ENCODE measurements at places on chromosomes 2 and 18.

- DNase-seq: peak; percentile 26
These were observed 182.3 kb downstream of the RDH14 start for GRCh38 chr2:18378020-18378653.

- no peak for DNase-seq
These were observed 7.0 kb upstream of the SP5 start for GRCh38 chr2:170707821-170708795.

DNA sequence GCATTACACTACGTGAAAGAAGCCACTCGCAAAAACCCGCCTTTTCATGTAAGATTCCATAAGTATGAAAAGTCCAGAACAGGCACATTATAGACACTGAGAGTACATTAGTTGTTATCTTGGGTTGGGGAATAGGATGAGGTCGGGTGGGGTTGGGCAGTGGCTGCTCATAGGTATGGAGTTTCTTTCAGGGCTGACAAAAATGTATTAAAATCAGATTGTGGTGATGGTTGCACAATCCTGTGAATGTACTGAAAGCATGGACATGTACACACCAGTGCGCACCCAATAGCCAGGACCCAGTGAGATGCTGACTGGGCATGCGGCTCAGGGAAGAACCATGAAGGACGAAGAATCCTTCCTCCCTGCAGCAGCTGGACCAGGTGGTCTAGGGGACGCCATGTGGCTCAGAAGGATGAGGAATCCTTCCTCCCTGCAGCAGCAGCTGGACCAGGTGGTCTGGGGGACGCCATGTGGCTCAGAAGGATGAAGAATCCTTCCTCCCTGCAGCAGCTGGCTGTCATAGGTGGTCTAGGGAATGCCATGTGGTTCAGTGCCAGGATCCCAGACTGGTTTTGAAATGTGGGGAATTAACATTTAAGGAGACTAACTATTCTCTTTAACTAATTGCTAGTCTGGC, 50.1 kb downstream of the MBP start:
- no peak for DNase-seq

- DNase-seq: no peak
These were observed 58.1 kb downstream of the IL1R2 start for GRCh38 chr2:102049756-102050443.

DNA sequence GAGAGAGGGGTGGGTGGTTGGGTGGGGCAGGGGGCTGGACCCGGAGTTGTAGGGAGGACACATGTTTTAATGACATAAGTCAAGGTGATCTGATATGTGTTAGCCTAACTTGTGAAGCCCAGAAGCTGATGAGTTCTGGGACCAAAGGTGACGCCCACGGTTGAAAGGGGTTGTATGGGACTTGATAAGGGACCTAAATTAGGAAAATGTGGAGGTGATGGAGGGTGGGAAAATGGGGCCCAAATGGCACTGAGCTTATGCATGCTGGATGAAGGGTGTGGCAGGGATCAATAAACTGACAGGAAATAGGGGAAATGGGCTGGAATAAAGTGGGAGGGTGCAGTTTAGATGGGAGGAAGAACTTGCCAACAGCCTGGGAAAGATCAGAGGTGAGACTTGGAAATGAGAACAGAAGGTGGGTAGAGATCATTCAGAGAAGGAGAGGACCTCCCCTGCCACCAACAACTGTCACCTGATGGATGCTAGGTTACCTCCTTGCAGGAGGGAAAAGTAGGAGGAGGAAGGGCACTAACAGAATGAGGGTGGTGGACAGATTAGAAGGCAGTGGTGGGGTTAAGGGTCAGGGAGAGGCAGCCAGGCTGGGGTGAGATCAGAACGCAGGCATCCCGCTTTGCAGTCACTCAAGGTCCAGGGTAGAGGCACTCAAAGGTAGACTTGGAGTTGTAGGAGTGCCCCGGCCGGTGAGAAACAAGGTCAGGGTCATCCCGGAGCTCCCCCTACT, 15.3 kb downstream of the WNT10A start:
- DNase-seq: no peak

- no peak for DNase-seq
These were observed 2.4 kb downstream of the C2orf42 start for GRCh38 chr2:70188460-70188859.

DNA sequence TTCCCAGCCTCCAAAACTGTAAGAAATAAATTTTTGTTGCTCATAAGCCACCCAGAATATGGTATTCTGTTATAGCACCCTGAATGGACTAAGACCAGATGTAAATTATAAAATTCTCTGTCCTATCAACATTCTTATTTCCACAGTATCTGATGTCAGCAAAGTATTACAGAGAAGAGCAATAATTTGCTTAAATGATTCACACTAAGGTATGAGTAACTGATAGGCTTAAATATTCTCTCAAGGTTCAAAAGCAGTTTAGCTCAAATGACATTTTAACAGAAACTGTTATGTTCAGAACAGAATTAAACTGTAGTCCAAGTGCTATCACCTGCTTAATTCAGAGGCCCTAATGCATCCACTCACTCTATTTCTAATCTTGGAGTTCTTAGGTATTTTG, 12.8 kb downstream of the SESTD1 start:
- no peak for DNase-seq

DNA sequence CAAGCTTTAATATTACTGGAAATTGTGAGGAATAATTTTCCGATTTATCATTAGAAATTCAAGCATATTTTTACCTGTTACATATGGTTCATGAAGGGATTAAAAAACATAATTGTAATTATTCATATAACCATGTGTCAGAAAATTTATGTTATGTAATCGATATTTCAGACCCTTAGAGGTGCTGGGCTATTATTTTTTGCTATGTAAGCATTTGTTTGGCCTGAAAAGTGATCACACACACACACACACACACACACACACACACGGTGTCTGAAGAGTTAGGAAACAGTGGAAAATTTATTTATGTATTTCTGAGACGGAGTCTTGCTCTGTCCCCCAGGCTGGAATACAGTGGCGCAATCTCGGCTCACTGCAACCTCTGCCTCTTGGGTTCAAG, 375.5 kb downstream of the PTH2R start:
- no peak for DNase-seq

- peak; percentile 65 for DNase-seq
These were observed 76.4 kb downstream of the AP1S3 start for GRCh38 chr2:223760838-223761502.

- DNase-seq: no peak
These were observed 12.8 kb upstream of the GALNT5 start for GRCh38 chr2:157244691-157245090.

- DNase-seq: no peak
These were observed 68.0 kb downstream of the ADAM23 start for GRCh38 chr2:206511283-206511682.

DNA sequence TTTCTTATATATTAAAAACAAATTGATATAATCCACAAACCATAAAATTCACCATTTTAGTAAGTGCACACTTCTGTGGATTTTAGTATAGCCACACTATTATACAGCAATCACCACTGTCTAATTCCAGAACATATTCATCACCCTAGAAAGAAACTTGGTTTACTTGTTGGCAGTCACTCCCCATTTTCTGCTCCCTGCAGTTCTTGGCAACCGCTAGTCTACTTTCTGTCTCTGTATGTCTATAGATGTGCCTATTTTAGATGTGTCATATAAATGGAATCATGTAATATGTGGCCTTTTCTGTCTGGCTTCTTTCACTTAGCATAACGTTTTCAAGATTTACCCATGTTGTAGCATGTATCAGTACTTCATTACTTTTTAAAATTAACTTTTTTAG, 5.7 kb downstream of the CKAP2L start:
- DNase-seq: no peak

DNA sequence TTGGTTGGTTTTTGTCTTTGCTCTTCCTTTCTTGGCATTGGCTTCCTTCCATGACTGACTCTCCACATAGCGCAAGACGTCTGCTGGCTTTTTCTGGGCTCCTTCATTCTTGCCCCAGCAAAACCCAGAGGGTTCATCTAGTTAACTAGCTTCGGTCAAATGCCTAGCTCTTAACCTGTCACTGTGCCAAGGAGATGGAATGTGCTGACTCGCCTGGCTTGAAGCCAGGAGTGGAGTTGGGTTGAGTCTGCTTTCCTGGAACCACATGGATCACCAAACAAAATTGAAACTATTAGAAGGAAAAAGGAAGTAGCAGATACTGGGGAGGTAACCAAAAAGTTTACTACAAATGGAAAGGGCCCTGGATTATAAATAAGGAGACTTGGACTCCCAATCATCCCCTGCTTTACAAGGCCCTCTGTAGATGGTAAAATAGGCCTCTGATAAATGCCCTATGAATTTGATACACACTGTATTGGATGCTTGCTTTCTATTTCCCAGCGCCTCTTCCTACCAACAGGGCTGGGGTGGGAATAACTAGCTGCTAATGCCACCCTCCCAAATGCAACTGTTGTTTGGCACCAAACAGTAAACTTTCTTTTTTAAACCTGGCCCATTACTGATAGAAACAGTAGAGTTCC, 11.3 kb downstream of the MALT1 start:
- DNase-seq: no peak

- DNase-seq: no peak
These were observed 9.3 kb downstream of the ALPK2 start for GRCh38 chr18:58619596-58619930.

- DNase-seq: no peak
These were observed 151.8 kb downstream of the HDAC4 start for GRCh38 chr2:239249048-239249447.

DNA sequence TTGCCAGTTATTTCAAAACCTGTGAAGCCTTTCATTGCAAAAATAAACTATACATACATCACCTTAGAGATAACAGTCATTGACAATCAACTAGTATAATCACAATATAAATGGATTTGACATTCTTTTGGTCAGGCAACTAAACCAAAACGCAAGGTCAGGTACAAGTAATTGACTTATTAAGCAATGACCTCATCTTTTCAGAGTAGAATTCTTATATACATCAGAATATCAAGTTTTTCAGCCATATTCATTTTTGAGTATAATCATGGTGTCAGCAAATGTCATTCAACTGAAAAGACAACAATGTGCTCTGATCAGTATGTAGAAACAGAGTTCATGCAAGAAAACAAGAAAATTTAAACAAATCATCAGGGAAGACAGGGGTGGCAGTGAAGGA, 208.6 kb downstream of the TGIF1 start:
- no peak for DNase-seq

- DNase-seq: no peak
These were observed 54.4 kb downstream of the RAB31 start for GRCh38 chr18:9762526-9762925.

DNA sequence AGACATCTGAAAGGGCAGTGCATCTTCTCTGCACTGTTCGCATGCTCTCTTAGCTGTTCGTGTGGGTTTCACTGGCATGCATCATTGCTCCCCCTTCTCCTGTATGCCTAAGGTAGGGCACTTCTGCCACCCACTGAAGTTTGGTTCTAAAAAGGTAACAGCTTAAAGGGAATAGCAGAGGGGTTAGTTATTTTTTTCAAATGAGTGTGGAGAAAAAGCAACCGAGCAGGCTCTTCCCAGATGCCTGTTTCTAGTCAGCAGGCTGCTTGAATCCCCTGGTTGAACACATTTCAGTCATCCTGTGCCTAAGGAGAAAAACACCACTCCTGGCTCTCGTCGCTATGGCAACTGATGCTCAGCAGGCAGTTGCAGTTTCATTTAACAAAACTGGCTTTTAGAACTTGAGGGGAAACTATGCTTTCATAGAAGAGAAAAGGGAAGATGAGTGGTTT, 69.8 kb upstream of the GALNT3 start:
- no peak for DNase-seq

GRCh38 chr2:233764264-233764663, 4.2 kb downstream of the UGT1A1 start:
- DNase-seq: no peak

DNA sequence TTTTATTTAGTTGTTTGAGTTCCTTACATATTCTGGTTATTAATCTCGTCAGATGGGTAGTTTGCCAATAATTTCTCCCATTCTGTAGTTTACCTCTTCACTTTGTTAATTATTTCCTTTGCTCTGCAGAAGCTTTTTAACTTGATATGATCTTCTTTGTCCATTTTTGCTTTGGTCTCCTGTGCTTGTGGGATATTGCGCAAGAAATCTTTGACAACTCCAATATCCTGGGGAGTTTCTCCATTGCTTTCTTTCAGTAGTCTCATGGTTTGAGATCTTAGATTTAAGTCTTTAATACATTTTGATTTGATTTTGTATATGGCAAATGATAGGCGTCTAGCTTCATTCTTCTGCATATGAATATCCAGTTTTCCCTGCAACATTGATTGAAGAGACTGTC, 389.2 kb downstream of the LRP1B start:
- no peak for DNase-seq

- DNase-seq: no peak
These were observed 232.7 kb downstream of the BCL11A start for GRCh38 chr2:60320724-60321123.

DNA sequence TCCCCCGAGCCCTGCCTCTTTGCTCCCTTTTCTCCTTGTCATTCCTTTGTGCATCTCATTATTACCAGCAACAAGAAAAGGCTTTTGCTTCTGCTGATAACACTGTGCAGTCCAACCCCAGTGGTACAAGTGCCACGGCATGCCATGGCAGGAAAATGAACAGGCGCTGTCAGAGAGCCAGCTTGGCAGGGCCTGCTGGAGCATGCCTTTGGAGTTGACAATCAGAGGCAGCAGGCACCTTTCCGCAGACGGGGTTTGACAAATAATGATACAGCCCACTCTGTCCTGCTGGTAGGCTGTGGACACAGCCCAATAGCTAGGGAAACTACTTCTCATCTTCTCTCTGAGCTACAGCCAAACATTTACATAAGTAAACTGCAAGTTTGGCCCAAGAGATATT, 243.9 kb upstream of the LRRTM1 start:
- DNase-seq: no peak

- no peak for DNase-seq
These were observed 2.6 kb downstream of the MAP2 start for GRCh38 chr2:209426432-209426831.

GRCh38 chr2:238952261-238952919, 104.5 kb downstream of the TWIST2 start:
- DNase-seq: no peak

DNA sequence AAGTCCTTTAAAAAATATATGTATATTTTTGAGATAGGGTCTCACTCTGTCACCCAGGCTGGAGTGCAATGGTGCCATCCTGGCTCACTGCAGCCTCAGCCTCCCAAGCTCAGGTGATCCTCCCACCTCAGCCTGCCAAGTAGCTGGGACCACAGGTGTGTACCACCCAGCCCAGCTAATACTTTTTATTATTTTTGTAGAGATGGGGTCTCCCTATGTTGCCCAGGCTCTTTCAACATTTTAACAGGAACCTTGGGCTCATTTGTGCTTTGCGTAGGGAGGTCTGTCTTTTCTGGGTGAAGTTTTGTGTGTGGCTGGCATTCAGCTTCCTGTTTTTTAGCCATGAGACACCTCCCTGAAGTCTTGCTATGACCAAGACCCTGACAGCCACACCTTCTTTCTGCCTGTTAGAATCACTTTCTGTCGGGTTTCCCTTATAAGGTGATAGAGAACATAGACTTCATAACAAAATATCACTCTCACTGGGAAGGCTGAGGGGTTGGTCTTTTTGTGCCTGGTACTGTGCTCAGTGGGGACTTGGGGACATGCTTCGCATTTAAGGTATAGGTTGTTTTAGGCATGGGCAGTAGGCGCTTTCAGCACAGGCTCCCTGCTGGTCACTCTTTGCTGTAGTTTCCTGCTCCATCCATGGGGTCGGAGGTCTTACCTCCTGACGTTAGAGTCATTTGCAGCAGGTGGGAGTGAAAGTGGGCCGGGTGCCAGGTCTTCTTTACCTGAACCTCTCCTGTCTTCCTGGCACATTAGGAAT, 3.4 kb downstream of the RAB31 start:
- DNase-seq: peak; percentile 19

- peak; percentile 79 for DNase-seq
These were observed 8.6 kb upstream of the IL36A start for GRCh38 chr2:112996635-112997034.
